Stimulated activated CD4-positive, alpha-beta T cell treated with anti-CD3 and anti-CD28 coated beads, Interleukin-4, amount 100 ng/mL, for 1 hour (primary cell): ENCODE measurements at places on chromosomes 4 and X.

GRCh38 chrX:56800307-56800706 is 71.3 kb downstream of the NBDY start:
- DNase-seq = no peak

GRCh38 chr4:187006189-187006618 is 282.5 kb upstream of the FAT1 start:
- DNase-seq = no peak

DNA sequence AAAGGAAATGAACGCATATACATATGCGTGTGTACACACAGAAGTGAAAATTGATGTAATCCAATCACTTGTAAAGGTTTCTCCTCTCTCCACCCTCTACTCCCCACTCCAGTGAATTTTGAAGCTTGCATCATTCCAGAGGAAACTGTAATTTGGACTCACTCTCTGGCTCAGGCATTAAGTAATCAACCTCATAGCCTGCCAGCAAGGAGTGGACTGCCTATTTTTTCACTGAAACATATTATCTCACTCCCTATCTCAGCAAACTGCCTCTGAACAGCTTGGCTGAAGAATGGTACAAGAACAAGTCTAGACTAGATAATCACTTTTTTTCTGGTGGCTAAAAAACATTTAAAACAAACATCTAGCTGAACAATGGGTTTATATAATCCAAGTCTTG is 124.2 kb downstream of the C4orf51 start:
- no peak for DNase-seq

GRCh38 chr4:91746551-91746950 is 557.2 kb upstream of the GRID2 start:
- DNase-seq = no peak

DNA sequence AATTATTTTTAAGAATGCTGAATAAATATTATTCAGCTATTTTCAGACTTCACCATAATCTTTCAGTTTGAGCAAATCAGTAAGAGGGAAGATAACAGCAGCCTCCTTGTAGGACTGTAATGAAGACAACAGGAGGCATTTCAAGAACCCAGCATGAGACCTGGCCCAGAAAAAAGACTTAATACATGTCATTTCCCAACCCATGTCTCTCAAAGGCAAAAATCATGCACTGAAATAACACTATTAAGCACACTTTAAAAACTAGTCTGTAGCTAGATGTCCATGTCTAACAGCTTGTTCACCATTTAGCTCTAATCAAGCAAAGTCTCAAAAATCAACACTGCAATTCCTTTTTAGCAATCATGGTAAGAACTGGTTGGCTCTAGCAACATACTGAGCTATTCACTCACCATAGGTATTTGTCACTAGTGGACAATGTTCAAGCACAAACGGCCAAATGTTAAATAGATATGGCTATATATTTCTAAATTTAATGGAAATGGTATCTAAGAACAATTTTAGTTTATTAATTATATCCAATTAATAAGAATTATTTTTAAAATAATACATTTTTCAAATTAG is 109.9 kb downstream of the WDFY3 start:
- no peak for DNase-seq

- no peak for DNase-seq
Observed at GRCh38 chr4:130110189-130110588, 1014.2 kb downstream of the C4orf33 start.

- DNase-seq = no peak
Observed at GRCh38 chrX:1807301-1807731, 192.5 kb downstream of the ASMT start.

DNA sequence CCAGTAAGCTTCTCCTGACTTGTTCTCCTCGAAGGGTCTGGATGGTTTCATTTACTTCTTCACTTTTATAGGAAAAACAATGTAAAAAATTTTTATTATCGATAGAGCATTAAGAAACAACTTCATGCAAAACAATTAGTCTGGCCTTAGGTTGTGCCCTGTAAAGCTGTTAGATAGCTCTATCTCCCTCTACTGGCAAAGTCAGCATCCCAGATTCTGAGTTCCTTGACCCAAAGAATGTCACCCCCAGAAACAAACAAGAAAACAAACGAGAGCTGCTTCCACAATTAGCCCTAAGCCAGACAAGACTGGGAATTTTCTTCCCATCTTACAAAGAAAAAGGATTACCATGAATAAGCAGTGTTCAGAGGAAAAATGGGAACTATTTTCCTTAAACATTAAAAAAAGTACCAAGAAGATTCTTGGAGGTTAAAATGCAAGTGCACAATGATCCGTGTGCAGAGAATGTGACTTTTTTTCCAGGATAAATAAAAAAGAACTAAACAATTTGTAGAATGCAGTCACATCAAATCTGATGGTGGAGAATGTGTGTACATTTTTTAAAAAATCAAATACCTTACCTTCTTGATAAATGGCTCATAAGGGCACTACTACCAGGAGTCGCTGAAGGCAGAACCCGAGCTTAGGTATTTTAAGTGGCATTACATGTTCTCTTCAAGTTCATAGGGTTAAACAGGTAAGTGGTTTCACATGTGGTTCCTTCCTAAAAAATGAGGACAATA is 293.2 kb downstream of the FBXO8 start:
- DNase-seq = no peak

DNA sequence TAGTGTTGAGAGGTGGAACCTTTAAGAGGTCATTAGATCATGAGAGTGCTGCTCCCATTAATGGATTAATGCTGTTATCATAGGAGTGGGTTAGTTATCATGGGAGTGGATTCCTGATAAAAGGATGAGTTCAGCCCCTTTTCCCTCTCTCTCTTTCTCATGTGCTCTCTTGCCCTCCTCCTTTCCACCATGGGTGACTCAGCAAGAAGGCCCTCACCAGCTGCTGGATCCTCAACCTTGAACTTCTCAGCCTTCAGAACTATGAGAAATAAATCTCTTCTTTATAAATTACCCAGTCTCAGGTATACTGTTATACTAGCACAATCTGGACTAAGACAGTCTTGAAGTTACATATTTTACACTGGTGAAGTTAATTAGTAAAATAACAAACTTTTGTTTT is 10.0 kb upstream of the CDKL5 start:
- no peak for DNase-seq

DNA sequence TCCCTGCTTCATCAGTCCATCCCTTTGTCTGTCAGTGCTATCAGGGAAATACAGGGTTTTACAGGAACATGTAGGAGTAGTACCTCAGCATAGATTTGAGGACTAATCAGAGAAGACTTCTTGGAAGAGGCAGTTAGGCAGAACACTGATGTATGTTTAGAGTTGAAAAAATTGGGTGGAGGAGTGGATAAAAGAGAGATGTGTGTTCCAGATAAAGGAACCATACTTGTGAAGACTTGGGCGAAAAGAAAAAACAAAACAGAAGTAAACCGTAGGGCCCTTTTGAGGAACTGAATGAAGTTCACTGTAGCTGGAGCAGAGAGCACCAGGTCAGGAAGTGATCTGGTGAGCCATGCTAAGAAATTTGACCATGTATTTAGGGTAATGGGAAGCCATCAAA is 32.3 kb downstream of the AFF1 start:
- DNase-seq = no peak

DNA sequence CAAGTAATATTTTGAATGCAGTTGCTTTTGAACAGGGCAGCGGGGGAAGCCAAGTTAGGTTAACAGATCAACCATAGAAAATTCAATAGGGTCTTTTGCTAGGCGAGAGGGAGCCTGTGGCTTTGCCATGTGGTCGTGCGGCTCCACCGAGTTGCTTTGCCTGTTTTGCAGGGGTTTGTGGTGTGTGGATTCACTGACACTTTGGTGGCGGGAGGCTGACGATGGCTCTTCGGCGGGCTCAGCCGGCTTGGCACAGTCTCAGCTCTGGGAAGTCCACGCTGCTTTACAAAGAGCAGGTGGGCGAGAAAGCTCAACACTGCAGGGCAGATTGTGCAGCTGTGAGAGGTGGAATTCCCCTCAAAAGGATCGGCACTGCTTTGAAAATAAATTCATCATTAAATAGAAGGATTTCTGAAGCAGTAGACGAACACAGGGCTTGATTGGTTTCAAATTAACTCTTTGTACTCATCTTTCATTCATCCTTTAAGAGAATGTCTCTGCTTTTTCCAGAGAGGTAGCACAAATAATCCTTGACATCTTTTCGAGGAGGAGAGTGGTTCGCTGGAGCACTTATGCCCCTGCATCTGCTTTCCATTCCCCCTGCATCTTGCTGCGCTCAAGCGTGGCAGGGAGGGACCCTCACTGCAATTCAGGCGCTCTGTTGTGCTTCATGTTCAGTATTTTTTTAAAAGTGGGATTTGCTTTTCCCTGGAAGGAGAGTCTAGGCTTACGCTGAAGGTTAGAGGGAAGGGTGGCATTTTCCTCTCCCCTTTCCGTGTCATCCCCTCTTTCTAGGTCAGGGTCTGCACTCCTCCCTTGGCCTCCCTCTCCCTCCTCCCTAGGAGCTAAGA is 201.8 kb upstream of the LEF1 start:
- peak; percentile 55 for DNase-seq

DNA sequence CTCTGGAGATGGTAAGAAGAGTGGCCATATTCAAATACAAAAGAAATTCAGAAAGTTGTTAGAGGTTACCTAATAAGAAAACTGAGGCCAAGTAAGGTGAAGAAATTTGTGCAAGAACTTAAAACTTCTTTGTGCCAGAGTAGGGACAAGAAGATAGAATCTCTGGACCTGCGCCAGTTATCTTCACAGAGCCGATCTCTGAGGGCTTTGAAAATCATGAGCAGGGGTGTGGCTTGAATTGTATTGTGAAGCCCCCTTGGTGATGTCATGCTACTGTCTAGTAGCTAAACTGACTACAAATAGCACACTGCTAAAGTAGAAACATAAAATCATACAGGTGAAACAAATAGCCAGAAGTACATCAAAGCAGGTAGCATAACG is 184.6 kb downstream of the UGT8 start:
- DNase-seq = no peak

DNA sequence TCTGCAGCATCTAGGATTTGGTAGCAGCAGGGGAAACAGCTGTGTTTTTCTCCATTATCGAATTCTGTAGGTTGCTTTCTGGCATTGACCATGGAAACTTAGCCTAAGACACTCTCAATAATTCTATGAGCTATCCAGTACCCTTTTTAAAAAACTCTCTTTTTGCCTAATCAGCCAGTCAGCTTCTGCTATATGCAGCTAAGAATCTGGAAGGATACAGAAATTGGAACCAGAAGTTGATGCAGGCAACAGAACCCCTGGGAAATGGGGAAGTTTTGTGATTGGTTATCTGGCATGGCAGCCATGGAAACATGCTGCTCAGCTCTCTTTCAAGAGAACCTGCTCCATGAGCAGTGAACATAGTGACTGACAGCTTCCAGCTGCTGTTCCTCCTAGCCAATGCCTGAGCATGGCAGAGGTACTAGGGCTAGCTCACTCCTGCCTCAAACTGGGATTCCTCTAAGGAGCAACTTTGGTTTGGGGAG is 417.6 kb upstream of the MAOA start:
- DNase-seq = no peak

DNA sequence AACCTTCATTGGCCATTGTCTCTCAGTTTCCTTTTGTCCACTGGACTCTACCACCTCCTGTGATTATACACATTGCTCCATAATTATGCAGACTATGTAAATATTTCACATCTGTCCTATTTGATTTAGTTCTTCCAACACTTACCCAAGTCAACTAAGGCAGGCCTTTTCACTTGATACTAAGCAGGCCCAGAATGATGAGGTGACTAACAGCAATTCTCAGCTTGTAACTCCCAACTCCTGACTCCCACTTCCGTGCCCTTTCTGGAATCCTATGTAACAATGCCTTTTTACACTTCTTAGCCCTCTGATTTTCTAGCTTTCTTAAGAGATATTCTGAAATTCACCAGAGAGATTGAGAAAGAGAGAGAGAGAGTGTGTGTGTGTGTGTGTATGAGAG is 6.6 kb downstream of the PAK3 start:
- no peak for DNase-seq

DNA sequence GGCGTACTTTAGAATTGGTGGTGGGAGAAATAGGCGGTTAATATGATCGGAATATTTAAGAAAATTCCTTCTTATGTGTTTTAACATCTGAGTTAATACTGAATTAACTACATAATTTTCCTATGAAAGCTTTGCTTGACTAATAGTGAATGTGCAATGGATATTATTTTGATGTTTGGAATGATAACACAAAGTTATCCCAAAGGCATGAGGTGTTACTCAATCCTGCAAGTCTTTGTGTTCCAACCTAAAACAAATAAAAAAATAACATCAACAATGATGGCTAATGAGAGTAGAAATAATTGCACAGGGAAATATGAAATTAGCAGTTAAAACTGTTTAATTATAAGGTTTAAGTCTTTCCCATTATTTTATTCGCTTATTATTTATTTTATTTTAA is 183.6 kb upstream of the ARSJ start:
- no peak for DNase-seq

DNA sequence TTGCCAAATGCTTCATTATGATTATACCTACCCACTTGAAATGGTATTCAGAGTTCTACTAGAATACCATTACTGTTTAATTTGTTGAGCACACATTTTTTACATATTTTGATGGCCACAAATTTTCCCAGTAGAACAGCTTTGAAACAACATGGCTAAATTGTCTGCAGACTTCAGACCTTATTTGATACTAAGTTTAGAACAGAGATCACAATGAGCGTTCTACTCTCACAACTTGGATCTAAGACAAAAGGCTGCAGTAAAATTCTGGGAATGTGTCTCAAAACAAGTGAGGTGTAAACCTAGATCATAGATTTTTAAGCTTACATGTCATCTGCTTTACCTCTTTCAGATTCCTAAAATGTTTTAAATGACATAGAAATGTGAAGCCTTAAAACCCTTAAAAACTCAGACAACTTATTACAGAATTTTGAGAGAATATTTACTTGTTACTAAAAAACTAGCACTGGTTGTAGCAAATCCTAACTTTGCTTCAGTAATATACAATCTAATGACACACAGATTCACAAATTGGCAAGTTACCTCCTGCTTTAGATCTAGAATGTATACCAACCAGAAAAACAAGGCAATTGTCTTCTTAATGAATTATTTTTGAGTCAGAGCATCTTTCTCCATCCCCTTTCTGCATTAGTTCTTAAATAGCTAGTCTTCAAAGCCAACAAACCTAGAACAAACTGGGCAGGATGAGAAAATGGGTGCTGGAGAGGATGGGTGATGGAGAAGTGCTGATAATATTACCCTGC is 243.3 kb downstream of the SLC7A11 start:
- no peak for DNase-seq

GRCh38 chrX:6026429-6026828 is 202.2 kb downstream of the NLGN4X start:
- DNase-seq = no peak

DNA sequence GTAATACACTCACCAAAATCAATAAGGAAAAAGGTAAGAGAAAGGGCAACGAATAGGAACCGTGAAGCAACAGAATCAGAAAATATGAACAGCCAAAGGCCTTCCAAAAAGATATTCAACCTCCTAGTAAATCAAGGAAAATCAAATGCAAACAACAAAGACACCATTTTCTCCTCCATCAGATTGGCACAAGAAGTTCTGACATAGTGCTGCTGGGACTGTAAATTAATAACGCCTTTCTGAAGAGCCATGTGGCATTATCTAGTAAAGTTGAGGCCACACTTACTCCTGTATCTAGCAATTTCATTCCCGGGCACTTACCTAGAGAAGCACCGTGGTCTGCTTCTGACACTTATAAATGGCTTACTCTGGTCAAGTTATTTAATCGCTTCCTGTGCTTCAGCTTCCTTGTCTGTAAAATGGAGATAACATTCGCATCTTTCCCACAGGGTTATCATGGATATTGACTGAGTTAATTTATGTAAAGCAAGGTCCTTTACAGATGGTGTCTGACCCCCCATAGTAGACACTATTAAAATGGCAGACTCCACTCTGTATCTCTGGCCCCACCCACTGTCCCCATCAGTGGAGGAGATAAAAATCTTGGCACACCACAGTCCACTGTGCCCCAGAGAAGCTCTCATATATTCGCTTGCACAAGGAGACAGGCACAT is 20.5 kb upstream of the ENPP6 start:
- no peak for DNase-seq

- no peak for DNase-seq
Observed at GRCh38 chrX:118114971-118115370, 1.6 kb downstream of the KLHL13 start.
